ENCODE measurements at places on chromosomes 2 and 18. TPM values are rescaled to one million over a fixed set of nuclear protein-coding genes. Genes with fewer than 3 reads are reported as not detected.

Gene IL1RN
- total RNA-seq, result not detected

GRCh38 chr2:98793897-98794830 lies 63.2 kb upstream of the MGAT4A start:
- no peaks in the 10 kb centered on the region for H3K36me3 ChIP-seq
- no peak overlapping the region for H3K4me3 ChIP-seq
- DNase-seq, result no peak
- H3K4me1 ChIP-seq, result no peaks in the 10 kb centered on the region
- no peak overlapping the region for H3K27ac ChIP-seq

- H3K4me3 ChIP-seq, result no peak overlapping the region
- H3K27me3 ChIP-seq, result no peaks in the 10 kb centered on the region
- H3K4me1 ChIP-seq, result peaks cover 14% of the 10 kb centered on the region
- H3K36me3 ChIP-seq, result no peaks in the 10 kb centered on the region
Observed at GRCh38 chr2:65416945-65417344, 15.5 kb downstream of the SPRED2 start.

Gene OBSL1
- total RNA-seq, result not detected

- H3K4me1 ChIP-seq, result no peaks in the 10 kb centered on the region
- no peaks in the 10 kb centered on the region for H3K36me3 ChIP-seq
- DNase-seq, result no peak
- peaks cover 2% of the 10 kb centered on the region for H3K27me3 ChIP-seq
- H3K27ac ChIP-seq, result no peak overlapping the region
Observed at GRCh38 chr2:117775703-117776219, 38.7 kb upstream of the DDX18 start.
